ENCODE measurements at places on chromosomes 16 and 17. TPM values are rescaled to one million over a fixed set of nuclear protein-coding genes. Genes with fewer than 3 reads are reported as not detected.

Gene MT3
- total RNA-seq, result not detected

Gene C17orf78
- total RNA-seq, result not detected

Gene RHBDF1
- 0.76 TPM for total RNA-seq

Gene DPH1
- 76.6 TPM for total RNA-seq

Gene ASPSCR1
- total RNA-seq, result 46.7 TPM

Gene STAC2
- not detected for total RNA-seq

Gene KRT33B
- total RNA-seq, result not detected

Gene KRTAP4-1
- not detected for total RNA-seq

Gene EPX
- not detected for total RNA-seq

Gene GPR139
- not detected for total RNA-seq

Gene ZNF385C
- 0.78 TPM for total RNA-seq

Gene FDXR
- total RNA-seq, result 7.0 TPM

Gene ZFP3
- total RNA-seq, result 15.8 TPM

Gene GALK1
- 29.8 TPM for total RNA-seq

Gene NME2
- 154 TPM for total RNA-seq

Gene HOXB5
- total RNA-seq, result not detected

Gene CLN3
- 40.2 TPM for total RNA-seq

Gene PSKH1
- 29.1 TPM for total RNA-seq

Gene SLC16A11
- total RNA-seq, result 30.7 TPM

Gene MILR1
- total RNA-seq, result 9.4 TPM

Gene SCGB1C2
- total RNA-seq, result not detected

Gene GDPD1
- 2.7 TPM for total RNA-seq

Gene PHB1
- 72.3 TPM for total RNA-seq

Gene CCL16
- not detected for total RNA-seq

Gene ICAM2
- total RNA-seq, result 55.7 TPM

Gene CDH15
- not detected for total RNA-seq

Gene TBC1D10B
- total RNA-seq, result 53.0 TPM

Gene VPS25
- 38.7 TPM for total RNA-seq

Gene CBFA2T3
- 58.5 TPM for total RNA-seq

Gene SOX15
- 0.96 TPM for total RNA-seq

Gene C16orf74
- 83.3 TPM for total RNA-seq

Gene PIRT
- not detected for total RNA-seq

Gene PTX4
- 0.22 TPM for total RNA-seq

All from B cell (primary cell).